Foreskin keratinocyte (primary cell): ENCODE measurements at places on chromosomes 13 and 19. TPM values are rescaled to one million over a fixed set of nuclear protein-coding genes. Genes with fewer than 3 reads are reported as not detected.

- no peak for DNase-seq
Observed at GRCh38 chr19:46107371-46107770, 17.1 kb downstream of the IGFL3 start.

The CYP2A6 gene
- polyA plus RNA-seq, result not detected in 2 replicates

- no peak for DNase-seq
Observed at GRCh38 chr13:31930901-31931522, 100.6 kb upstream of the FRY start.

GRCh38 chr13:98941126-98941525 is 36.7 kb downstream of the DOCK9 start:
- DNase-seq, result no peak

The PCDH8 gene
- polyA plus RNA-seq, result not detected in 2 replicates

The TMEM238 gene
- polyA plus RNA-seq, result 1.5 and 1.8 TPM in 2 replicates
